ENCODE measurements at places on chromosomes 4 and X.

- DNase-seq, result no peak
Measured at GRCh38 chrX:46837558-46838485, 979 bp downstream of the RP2 start.

DNA sequence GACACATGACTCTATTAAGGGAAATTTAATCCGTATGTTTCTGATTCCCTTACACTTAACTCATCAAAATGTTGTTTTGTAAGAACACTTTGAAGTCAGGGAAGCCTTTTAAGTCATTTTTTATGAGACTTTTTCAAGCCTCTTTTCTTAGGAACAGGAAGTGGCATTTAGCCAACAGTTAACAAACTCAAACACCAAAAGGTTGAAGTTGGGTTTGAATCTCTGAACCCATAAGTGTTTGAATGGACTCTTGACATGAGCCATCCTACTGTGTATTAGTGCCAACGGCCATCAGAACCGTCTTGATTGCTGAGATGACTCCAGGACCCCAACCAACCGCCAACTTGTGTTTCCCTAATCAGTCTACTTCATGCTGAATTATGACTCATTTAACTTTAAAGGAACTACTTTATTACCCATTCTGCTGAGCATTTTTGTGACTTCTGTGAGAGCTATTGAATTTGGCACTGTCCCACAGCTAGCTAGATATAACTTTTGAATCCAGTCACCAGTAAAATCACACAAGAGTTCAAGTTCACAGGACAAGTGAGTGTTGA, 209.1 kb upstream of the FAT1 start:
- no peak for DNase-seq

DNA sequence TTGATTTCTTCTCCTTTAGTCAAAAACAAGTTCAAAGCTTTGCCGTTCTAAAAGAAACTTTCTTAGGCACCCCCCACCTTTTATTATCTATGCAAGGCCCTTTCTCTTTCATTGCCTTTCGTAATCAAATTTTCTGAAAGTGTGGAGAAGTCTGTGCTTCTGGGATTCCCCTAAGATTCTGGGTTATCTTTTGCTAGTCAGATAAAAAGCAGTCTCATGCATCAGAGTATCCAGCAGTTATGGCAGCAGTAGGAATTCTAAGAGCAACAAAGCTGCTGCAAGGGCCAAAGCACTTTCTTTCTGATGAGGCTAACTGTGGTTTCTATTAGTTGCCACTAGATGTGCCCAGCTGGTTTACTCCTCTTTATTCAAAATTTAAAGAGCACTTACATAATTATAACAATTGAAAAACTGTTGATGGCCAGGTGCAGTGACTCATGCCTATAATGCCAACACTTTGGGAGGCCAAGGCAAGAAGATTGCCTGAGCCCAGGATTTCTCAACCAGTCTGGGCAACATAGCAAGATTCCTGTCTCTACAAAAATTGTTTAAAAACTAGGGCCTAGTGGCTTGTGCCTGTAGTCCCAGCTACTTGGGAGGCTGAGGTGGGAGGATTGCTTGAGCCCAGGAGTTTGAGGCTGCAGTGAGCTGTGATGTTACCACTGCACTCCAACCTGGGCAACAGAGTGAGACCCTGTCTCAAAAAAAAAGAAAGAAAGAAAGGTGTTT, 296.2 kb downstream of the PAPSS1 start:
- no peak for DNase-seq

- DNase-seq, result no peak
Measured at GRCh38 chrX:70998411-70999027, 67.6 kb upstream of the SLC7A3 start.
